ENCODE measurements at places on chromosomes 12 and 14.
A peak's percentile ranks its signal among the peaks of the same experiment; 100 is the strongest.

DNA sequence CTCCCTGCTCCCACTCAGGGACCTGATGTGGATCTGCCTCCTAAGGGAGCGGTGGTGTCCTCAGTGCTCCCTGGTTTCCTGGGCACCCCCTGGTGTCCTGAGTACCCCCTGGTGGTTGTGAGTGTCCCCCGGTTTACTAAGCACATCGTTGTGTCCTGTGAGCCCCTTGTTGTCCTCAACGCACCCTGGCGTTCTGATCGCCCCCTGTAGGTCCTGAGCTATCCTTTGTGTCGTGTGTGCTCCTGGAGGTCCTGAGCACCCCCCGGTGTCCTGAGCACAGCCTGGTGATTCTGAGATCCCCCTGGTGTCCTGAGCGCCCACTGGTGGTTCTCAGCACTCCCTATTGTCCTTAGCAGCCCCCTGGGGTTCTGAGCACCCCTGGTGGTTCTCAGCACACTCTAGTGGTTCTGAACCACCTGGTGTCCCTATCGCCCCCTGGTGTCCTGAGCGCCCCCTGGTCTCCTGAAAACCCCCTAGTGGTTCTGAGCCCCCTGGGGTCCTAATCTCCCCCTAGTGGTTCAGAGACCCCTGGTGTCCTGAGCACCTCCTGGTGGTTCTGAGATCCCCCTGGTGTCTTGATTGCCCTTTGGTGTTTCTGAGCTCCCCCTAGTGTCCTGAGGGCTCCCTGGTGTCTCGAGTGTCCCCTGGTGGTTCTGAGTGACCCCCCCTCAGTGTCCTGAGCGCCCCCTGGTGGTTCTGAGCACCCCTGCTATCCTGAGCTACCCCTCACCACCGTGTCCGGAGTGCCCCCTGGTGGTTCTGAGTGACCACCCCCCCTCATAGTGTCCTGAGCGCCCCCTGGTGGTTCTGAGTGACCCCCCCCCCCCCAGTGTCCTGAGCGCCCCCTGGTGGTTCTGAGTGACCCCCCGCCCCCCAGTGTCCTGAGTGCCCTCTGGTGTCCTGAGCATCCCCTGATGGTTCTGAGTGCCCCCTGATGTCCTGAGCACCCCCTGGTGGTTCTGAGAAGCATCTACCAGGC, 615.1 kb downstream of the TMEM121 start:
- no peak for DNase-seq

GRCh38 chr14:46432516-46432915, 219.1 kb downstream of the RPL10L start:
- no peak for DNase-seq

GRCh38 chr12:41636653-41637052, 448.5 kb downstream of the PDZRN4 start:
- DNase-seq, result no peak

DNA sequence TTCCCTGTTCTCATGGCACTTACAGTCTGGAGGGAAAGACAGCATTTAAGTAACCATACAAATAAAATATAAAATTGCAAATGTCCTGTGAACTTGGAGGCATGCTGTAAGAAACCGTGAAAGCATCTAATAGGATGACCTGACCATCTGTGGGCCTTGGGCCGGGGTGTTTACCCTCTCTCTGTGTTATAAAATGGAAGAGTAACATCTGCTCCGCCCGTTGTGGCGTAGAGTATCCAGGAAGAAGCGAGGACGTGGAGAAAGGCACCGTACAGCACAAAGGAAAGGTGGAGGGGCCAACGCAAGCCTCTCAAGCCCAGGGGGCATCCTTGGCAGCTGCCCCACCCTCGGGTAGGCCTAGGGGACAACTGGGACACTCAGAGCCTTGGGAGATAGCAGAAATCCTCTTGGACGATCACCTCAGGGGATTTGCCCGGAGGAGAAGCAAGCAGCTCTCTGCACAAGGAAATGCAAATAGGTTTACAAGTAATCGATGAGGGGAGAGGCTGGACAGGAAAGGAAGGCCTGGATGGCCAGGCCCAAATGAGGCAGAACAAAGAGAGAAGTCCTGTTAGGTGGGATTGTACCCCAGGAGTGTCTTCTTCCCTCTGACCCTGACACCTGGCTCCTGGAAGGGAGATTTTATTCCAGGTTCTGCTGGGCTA, 26.2 kb downstream of the VSX2 start:
- DNase-seq, result no peak

GRCh38 chr14:102525219-102525928, 15.8 kb upstream of the ANKRD9 start:
- DNase-seq, result peak; percentile 74

- no peak for DNase-seq
These were observed 91.6 kb upstream of the PAWR start for GRCh38 chr12:79782172-79782900.

DNA sequence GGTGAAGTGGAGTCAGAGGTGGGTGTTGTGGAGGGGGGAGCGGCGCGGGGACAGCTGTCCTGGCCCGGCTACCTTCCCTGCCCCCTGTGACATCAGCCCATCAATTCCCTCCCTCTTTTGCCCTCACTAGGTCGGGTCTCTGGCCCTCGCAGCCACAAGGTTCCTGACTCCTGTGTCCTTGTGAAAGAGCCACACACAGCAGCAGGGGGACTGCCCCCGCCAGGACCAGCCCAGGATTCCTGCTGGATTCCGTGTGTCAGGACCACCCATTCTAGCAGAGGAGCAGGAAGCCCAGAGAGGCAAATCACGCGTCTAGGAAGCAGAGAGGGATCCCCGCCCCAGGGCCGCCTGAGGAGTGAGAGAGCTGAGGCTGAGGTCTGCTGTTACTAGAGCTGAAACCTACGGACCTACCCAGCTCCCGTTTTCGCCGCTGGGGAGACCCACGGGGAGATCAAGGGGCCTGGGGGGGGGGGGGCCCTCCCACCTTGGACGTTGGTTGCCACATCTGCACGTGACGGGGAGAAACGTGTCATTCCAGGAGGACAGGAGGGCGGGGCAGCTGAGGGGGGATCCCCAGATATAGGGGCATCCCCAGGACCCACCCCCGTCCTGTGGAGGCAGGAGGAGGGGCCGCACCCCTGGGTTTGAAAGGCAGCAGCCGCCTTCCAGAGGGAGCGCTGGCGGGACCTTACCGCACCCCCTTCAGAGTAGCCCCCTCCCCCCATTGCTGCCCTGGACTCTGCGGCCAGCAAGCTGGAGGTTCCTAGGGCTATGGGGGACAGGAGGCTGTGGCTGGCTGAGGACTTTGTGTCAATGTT, 12.5 kb upstream of the INF2 start:
- DNase-seq, result no peak

- DNase-seq, result no peak
These were observed 20.0 kb downstream of the CRACR2A start for GRCh38 chr12:3732901-3733300.

DNA sequence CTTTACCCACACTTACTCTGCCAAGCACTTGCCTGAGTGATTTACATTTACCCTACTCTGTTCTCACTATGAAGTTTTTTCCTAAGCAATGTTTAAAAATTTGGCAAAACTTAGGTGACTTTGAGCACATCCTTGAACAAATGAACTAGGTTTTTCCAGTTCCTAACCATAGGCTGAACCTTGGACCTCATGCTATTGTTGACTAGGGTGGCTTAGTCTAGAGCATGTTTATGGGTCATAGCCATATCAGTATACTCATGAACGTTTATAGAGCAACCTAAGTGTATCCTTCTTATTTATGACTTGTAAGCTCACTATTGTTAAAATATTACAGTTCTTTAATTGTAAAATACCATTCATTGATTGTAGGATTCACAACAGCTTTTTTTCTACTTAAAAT, 85.0 kb upstream of the KRR1 start:
- DNase-seq, result no peak

DNA sequence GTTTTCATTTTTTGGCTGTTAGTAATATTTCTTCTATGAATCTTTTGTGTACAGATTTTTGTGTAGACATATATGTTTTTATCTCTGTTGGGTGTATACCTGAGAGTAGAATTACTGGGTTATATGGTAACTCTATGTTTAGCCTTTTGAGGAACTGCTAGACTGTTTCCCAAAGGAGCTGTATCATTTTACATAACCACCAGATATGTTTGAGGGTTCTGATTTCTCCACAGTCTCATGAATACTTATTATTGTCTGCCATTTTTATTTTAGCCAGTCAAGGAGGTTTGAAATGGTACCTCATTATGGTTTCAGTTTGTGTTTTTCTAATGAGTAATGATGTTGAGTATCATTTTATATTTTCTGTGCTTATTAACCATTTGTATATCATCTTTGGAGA, 1.9 kb downstream of the PCNX4 start:
- no peak for DNase-seq

DNA sequence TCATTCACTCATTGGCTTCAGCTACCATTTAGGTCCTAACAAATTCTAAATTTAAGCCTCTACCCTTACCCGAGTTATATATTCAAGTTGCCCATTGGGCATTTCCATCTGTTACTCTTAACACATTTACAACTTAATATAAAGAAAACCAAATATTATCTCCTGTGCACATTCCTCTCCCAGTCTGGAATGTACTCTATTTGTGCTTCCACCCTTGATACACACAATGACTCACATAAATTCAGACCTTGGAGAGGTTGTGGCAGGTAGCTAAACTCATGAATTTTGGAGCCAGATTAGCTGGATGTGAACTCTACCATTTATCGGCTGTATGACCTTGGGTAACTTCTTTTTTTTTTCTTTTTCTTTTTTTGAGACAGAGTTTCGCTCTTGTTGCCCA, 51.1 kb downstream of the BRMS1L start:
- peak; percentile 68 for DNase-seq

DNA sequence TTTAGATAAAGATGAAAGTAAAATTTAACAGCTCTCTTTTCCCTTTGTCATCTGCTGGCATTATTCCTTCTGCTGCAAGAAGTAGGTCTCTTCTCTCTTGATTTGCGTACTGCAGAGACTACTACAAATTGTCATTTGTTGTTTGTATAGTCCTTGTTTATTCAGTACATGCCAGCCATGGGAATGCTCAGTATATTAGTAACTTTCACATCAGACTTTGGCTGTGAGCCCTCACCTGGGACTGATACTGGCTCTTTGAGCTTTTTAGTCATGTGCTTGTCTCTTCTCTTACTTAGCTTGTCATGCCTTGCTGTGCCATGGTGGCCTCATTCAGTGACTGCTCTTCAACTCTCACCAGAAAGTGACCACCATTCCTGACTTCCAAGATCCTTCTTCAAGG, 169.8 kb downstream of the PRKCH start:
- DNase-seq, result peak; percentile 39

- DNase-seq, result no peak
These were observed 344.7 kb downstream of the CACNA1C start for GRCh38 chr12:2397356-2398045.

- DNase-seq, result peak; percentile 17
These were observed 164.1 kb downstream of the ATP23 start for GRCh38 chr12:58105225-58106119.

- peak; percentile 7 for DNase-seq
These were observed 2.5 kb downstream of the CD163 start for GRCh38 chr12:7501031-7501588.

GRCh38 chr12:12023456-12023855, 47.3 kb upstream of the BCL2L14 start:
- no peak for DNase-seq

DNA sequence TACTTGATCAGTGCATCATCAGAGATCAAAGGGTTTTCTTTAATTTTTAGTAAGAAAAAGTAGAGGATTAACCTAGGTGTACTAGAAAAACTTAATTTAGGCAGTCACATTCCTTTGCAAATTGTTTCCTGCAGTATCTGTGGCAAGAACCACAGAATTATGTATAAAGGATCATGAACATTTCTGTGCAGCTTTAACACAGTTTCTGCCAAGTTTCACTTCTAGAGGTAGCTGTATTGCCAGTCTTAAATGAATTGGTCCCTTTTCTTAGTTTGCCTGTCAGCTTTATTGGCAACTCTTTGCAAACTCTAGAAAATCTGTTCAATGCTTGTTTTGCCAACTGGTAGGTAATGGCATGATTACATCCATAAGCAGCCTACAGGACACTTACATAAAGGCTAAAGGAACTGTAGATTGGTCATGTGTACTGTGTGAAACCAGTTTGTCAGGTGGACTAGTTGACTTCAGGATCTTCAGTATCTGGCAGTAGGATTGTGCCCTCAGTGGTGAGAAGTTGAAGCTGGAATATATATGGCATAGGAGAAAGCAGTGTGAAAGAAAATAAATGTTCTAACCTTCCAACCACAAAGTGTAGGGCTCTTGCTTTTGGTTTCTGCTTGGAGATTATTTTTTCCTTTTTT, 75.9 kb downstream of the TTLL5 start:
- peak; percentile 45 for DNase-seq

DNA sequence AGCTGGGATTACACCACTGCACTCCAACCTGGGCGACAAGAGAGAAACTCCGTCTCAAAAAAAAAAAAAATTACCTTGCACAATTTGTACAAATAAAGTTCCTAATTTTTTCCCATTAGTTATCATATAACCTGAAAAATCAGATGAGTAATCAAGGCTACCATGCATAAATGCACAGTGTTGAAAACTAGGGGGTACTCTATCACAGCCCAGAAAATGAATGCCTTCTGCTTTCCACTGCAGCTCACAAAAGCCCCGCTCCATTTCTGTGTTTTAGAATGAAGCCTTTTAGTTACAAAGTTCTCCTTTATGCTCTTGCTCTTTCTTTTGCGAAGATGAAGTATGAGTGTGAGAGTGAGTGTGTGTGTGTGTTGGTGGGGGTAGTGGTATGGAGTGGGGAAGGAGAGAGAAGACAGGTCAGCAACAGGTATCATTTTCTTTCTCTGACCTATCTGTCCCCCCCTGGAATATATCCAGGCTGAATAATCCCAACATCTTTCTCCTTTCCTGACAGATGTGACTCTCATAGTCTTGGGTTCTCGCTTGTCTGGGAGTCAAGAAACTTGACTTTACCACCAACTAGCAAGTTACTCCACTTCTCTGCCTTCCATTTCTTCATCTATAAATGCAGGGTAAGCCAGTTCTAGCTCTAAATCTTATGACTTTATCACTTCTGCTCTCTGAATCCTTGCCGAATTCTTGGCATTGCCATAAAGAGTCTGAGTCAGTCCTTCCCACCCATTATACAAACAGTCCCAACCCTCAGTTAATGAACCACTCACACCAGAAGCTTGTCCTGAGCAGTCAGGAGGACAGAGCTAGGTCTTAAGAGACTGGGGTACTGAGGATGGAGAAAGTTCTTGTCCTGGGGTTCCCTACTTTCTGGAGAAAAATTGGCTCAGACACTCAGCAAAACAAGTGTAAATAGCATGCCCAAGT, 16.1 kb downstream of the BIN2 start:
- DNase-seq, result peak; percentile 91
